ENCODE measurements at places on chromosomes 5 and 9.

DNA sequence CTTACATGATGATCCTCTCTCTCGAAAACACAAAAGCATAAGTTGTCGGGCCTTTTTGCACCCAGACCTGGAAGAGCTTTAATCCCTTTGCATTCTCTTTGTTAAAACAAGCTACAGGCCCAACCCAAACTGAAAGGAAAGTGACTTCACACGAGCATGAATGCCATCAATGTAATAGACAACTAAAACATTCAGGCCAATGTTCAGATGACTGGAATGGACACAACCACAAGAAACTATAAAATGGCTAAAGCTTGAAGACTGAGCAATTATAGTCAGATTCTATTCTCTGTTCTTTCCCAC lies 45.5 kb downstream of the RFX3 start:
- no peak for DNase-seq

DNA sequence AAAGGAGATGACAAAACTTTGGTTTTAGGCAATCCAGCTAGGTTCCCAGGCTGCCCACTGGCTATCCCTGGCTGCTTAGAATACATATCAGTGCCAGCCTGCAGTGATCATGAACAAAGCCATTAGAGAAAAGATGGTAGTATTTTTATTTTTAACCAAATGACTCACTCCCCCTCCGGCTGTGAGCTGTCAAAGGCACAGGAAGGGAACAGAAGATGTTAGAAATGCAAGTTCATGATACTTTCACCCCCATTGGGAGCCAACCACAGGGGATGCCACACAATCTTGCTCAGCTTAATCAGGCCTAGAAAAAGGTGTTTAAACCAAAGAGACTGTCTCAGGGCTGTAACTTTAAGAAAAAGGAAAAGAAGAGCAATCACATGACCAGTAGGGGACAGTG lies 70.3 kb upstream of the ASTN2 start:
- DNase-seq: no peak

DNA sequence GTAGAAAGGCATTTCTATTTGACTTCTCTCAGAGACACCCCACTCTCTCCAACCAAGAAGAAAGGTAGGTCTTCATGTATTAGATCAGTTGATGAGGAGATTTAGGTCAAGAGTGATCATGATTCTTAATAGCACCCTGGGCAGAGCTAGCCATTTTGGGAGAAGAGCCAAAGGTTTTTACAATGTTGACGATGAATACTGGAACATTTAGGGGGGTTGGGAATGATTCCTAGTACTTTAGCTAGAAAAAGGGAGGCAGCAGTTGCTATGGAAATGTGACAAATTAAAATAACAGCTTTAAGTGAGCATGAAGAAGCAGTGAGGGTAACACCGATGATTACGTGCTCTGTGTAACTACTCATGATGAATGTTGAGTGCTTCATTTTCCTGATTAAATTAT lies 9.5 kb upstream of the RPS23 start:
- DNase-seq: no peak

DNA sequence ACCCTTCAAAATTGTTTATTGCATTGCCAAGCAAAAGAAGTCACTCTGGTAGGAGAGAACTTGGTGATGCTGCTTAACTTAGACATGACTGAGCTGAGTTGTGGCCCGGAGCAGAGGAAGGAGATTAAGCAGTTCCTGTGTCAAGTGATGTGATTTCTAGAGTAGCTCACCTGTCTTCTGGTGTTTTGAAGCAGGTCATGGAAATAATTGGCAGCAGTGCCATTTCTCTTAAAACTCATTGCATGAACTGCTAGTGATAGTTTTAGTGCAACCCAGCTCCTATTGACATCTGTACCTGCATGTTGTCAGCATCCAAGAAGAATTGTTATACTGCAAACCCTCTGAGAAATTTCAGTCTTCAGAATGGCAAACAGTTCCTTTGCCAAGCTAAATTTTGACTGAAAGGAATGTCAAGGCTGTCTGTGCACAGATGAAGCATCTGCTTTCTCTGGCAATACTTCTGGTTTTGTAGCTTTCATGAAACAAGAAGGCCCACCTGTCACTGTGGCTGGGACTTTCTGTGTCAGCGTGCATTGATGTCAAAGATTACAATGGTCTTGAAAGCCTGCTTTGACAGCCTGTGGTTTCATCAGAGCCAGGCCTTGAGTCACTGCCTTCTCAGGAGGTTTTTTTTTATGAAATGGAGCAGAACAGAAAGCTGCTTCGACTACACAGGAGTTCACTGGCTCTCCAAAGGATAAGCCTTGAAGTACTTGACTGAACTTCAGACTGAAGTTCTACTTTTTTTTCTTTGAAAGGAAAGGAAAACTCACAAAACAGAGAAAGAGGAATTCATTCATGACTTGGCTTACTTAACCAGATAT lies 90.6 kb downstream of the RALGPS1 start:
- DNase-seq: peak; percentile 66

DNA sequence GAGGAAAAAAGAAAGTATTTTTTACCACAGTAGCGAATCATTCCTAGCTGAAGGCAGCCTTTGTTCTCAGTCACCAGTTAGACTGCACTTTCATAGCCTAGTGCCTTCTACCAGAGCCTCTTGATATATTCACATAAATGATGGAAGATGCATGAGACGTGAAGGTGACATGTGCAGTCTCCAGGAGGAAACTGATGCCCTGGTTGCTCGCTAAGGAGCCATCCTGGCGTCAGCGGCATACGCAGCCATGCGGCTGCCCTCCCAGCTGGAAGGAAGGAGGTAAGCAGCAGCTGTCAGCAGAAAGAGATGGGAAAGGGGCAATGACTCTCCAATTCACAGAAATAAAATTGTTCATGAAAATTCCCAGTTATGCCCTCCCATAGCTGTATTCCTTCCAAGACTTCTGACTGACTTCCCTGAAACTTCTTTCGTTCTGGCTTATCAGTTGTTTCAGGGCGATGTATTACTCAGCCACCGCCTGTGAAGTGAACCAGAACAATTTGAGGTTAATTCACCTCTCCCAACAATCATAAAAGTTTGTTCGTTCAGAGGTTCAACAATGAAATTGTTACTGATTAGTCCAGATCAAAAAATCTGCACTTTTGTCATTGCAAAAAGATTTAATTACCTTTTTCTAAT lies 331.2 kb downstream of the NR2F1-AS1 start:
- DNase-seq: no peak

GRCh38 chr9:26656003-26656870 lies 236.4 kb downstream of the CAAP1 start:
- no peak for DNase-seq

- DNase-seq: no peak
These were observed 10.0 kb downstream of the MOCS2 start for GRCh38 chr5:53099546-53099945.

- no peak for DNase-seq
These were observed 216.2 kb upstream of the ACTBL2 start for GRCh38 chr5:57698802-57699201.

- DNase-seq: no peak
These were observed 47.4 kb downstream of the ADAM19 start for GRCh38 chr5:157528036-157528632.

- no peak for DNase-seq
These were observed 287.7 kb downstream of the FBXL7 start for GRCh38 chr5:15787681-15788080.

- no peak for DNase-seq
These were observed 509.9 kb downstream of the ZNF608 start for GRCh38 chr5:124236361-124237205.

GRCh38 chr5:151106509-151106908 lies 25.7 kb upstream of the TNIP1 start:
- no peak for DNase-seq

GRCh38 chr9:19057033-19057432 lies 7.8 kb downstream of the RRAGA start:
- DNase-seq: no peak

DNA sequence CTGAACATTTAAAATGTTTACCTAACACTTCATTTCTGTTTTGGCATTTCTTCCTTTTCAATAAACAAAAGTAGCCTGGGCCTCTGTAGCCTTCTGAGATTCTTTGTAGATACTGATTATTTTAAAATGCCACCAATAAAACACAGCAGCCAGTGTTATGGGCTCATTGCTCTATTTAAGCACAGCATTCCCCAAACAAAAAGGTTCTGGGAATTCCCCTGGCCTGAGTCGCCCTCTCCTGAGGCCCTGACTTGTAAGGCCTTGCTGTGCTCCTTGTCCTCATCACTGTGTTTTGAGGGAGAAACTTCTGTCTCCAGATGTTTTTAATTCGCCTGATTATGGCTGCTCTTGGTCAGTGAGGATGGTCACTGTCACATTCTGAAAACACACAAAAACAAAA lies 33.0 kb upstream of the CTXN3 start:
- DNase-seq: no peak

DNA sequence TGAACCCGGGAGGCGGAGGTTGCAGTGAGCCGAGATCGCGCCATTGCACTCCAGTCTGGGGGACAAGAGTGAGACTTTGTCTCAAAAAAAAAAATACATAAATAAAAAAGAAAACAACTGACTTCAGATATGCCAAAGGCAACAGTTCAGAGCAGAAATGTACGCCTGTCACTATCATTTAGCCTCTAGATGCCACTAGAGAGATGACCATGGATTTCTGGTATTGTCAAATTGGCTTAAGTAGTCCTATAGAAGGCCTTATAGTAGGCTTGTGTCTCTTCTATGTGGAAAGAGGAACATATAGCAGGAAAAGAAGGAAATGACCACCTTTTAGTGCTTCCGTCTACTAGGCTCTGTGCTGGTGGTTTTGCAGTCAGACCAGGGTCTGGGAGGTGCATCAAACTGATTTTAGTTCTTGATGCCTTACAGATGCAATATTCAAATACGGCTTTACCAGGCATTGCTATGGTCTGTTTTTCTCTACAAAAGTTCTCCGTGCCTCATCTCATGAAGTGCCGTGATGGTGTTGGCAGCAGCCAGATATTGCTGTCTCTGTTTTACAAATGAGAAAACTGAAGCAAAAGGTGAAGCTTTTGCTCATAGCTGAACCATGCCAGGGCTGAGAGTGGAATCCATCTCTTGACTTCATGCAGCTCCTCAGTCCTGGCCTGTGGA lies 17.2 kb downstream of the AGXT2 start:
- DNase-seq: no peak

DNA sequence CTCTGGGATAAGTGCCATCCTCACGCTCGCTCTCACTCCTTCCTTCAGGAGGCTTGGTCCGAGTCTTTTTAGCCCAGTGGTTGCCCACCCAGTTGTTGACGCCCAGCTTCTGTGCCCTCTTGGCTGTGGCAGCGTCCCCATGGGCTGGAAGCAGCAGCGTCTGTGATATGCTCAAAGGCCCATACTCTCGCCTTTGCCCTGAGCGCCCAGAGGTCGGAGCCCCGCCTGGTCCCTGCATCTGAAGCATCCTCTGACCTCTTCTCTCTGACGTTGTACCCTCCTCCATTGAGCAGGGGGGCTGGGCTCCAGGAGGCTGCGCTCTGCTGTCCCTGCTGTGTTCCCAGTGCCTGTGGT lies 78.0 kb upstream of the CACNA1B start:
- DNase-seq: no peak

DNA sequence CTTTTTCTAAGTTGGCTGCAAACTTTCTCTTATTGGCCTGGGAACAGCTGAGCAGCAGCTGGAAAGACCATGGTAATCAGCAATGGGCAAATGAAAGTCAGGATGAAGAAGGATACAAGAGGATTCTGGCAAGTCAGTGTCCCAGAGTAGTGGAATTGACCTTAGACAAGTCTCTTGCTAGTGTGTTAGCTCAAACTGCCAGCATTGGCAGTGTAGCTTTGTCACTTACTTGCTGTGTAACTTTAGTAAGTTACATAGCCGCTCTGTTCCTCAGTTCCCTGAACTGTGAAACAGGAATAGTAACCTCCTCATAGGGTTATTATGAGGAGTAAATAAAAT lies 3.6 kb downstream of the ALDH1A1 start:
- no peak for DNase-seq

DNA sequence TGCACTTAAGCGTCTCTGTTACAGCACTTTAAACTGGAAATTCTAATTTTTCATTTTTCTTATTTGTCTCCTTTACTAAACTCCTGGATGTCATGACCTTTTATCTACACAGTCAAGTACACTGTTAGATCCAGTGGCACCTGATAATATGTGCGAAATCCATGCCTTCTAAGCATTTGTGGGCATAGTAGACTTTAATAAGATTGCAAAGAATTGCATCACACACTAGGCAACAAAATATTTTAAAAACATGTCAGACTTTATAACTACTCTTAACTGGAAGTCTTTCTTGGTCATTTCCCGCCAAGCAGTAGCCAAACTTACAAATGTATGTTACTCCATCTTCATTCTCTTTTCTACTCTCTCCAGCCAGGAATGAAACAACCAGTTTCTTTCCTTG lies 5.0 kb upstream of the SPINK1 start:
- DNase-seq: no peak

- no peak for DNase-seq
These were observed 5.2 kb upstream of the TLE1 start for GRCh38 chr9:81694541-81694940.

DNA sequence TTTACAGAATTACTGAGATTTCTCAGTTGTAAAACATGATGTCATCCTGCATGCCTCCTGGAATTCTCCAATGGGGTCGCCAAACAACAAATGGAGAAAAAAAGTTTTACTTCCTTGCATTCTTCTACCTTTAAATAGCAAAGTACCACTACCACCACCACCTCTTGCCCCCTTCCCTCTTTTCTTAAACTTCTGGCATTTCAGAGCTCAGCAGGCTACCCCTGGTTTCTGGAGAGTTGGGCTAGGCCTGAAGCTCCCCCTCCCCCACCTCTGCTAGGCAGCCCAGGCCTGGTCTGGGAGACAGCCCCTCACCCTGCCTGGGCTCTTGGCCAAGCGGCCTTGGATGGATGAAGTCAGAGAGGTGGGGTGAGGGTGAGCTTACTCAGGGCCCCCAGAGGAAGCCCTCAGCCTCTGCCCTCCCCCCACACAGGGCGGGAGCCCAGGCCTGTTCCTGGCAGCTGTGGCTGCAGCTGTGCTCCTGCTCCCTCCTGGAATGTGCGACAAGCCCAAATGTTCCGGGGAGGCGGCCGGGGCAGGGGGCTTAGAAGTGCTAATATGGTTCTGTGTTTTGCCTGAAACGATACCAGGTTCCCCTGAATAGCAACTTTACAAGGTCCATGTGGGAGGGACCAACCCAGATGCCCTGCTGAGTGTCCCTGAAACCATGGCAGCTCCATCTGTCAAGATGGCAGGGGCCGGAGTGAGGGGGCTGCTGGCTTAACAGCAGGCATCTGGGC lies 6.0 kb upstream of the CCIN start:
- no peak for DNase-seq

DNA sequence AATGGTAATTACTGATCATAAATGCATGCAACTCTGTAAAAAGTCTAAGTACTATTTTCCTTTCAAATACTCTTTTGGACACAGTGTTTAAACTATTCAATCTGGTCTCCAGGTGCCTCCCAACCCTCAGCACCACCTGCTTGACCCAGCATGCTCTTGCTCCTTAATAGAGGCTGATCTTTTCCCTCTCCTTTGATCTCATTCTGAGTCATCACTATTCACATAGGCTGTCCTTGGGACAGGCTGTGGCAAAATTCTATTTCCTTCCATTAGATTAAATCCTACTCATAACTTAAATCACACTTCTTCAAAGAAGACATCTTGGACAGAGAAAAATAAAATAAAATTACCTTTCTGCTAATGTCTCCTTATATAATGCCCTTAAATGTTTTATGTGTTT lies 199.4 kb upstream of the ST8SIA4 start:
- no peak for DNase-seq
